ENCODE measurements at places on chromosomes 2 and 18. TPM values are rescaled to one million over a fixed set of nuclear protein-coding genes. Genes with fewer than 3 reads are reported as not detected.
A peak's percentile ranks its signal among the peaks of the same experiment; 100 is the strongest.

Gene EIF2B4
- 42.1 TPM for total RNA-seq

Gene TIA1
- 115 TPM for total RNA-seq

Gene LINC00305
- not detected for total RNA-seq

Gene TEX44
- not detected for total RNA-seq

Gene LIMS1
- 75.6 TPM for total RNA-seq

Gene MALT1
- 15.6 TPM for total RNA-seq

Gene DUSP2
- total RNA-seq, result 15.1 TPM

Gene ZDBF2
- total RNA-seq, result 26.2 TPM

GRCh38 chr2:202337151-202337550, 39.0 kb upstream of the BMPR2 start:
- DNase-seq, result no peak
- H3K4me3 ChIP-seq, result no peak overlapping the region
- no peaks in the 10 kb centered on the region for H3K27me3 ChIP-seq
- no peaks in the 10 kb centered on the region for H3K4me1 ChIP-seq
- no peak overlapping the region for H3K27ac ChIP-seq

DNA sequence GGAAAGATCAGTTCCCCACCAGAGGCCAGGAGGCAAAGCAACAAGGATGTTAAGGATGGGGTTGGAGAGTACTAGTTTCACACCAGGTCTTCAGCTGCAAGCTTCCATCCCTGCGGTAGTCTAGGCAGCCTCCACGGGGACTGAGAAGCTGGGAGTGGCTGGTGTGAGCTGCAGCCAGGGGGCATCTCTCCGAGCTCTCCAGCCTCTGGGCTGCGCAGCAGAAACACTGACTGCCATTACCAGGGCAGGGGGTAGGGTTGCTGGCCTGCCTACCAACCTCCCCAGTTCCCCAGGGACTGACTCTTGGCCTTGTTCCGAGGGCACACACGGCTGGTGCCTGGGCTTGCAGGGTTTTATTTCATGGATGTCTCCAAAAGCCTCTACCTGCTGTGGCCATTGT, 15.9 kb downstream of the GATA6 start:
- H3K4me3 ChIP-seq, result no peak overlapping the region
- peaks cover 23% of the 10 kb centered on the region for H3K4me1 ChIP-seq
- H3K27ac ChIP-seq, result peak overlapping the region; percentile 66
- H3K36me3 ChIP-seq, result no peaks in the 10 kb centered on the region
- DNase-seq, result peak; percentile 27

DNA sequence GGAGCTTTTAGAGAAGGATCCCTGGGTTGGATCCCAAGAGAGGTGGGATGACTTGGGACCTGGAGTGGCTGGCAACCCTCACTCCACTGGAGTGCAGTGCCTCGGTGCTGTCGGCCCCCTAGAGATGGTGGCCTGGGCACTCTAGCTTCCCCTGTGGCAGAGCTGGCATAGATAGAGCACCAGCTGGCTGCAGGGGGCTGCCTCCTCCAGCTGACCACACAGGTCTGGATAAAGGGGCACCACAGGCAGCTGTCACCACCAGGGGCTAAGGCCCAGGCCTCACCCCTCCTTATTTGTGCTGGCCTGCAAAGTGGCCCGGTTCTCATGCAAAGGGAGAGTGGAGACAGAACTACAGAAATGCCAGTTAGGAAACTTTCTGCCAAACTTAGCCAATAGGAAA, 74.3 kb downstream of the ZBTB7C start:
- no peak overlapping the region for H3K4me3 ChIP-seq
- peaks cover 3% of the 10 kb centered on the region for H3K4me1 ChIP-seq

- no peak overlapping the region for H3K27ac ChIP-seq
- no peaks in the 10 kb centered on the region for H3K27me3 ChIP-seq
- H3K4me1 ChIP-seq, result no peaks in the 10 kb centered on the region
- no peak for DNase-seq
- no peaks in the 10 kb centered on the region for H3K36me3 ChIP-seq
- H3K4me3 ChIP-seq, result no peak overlapping the region
These were observed 65.7 kb upstream of the LRPPRC start for GRCh38 chr2:44061469-44061868.

DNA sequence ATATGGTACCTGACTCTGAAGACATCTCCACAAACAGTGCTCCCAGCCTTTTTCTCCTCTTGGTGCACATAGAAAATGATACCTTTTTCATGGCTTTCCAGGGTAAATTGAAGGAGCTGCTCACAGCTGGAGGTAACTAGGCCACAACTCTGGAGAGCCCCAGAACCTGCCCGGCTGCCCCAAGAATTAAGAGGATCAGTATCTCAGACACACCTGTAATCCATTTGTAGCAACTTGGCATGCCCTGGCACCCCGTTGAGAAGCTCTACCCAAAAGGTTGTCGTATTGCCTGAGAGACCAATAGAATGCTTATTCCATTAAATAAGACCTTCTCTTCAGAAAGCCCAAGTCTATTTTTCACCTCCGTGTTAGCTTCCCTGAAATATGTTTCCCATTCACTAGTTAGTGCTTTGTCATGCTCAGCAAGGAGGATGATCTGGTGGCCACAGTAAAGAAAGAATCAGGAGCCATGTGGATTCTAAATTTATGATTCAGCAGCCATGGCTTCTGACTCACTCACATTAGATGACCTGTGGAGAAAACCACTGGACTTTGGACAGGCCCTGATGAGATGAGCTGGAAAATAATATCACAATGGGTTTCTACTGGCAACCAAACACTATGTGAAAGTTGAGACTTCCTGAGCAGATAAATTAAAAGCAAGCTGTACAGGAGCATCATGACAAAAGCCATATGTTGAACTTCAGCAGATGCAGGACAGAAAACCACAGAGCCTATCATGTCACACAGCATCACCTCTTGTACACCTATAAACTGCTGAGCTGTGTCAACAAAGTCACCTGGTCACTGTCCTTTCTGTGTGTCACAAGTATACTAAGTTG, 253.3 kb upstream of the OSR1 start:
- H3K27me3 ChIP-seq, result no peaks in the 10 kb centered on the region
- no peaks in the 10 kb centered on the region for H3K4me1 ChIP-seq
- H3K36me3 ChIP-seq, result no peaks in the 10 kb centered on the region
- no peak for DNase-seq
- H3K4me3 ChIP-seq, result no peak overlapping the region

- no peaks in the 10 kb centered on the region for H3K36me3 ChIP-seq
- no peak for DNase-seq
- no peaks in the 10 kb centered on the region for H3K27me3 ChIP-seq
- H3K4me3 ChIP-seq, result no peak overlapping the region
- no peak overlapping the region for H3K27ac ChIP-seq
These were observed 53.1 kb downstream of the ZNF521 start for GRCh38 chr18:25298853-25299274.

DNA sequence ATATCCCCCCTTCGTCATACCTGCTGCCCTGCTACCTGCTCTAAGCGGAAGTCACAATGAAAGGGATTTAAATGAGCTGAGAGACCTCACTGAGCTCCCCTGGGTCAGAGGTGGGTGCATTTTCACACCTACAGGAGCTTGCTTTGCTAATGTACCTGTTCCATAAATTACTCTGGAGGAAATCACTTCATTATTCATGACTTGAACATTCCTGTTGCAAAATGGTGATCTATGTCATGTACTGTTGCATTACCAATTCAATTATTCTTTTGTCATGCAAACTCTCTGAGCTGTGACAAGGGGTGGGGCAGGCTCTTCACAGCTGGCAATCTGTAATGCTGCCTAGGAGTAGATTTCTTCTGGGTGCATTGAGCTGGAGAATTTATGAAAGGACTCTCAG, 761.3 kb downstream of the TSN start:
- no peaks in the 10 kb centered on the region for H3K36me3 ChIP-seq
- H3K27me3 ChIP-seq, result no peaks in the 10 kb centered on the region
- no peak overlapping the region for H3K27ac ChIP-seq
- no peak for DNase-seq
- no peak overlapping the region for H3K4me3 ChIP-seq

Measured in ovary (tissue), 10 donors.